ENCODE measurements at places on chromosomes 1 and 21.

DNA sequence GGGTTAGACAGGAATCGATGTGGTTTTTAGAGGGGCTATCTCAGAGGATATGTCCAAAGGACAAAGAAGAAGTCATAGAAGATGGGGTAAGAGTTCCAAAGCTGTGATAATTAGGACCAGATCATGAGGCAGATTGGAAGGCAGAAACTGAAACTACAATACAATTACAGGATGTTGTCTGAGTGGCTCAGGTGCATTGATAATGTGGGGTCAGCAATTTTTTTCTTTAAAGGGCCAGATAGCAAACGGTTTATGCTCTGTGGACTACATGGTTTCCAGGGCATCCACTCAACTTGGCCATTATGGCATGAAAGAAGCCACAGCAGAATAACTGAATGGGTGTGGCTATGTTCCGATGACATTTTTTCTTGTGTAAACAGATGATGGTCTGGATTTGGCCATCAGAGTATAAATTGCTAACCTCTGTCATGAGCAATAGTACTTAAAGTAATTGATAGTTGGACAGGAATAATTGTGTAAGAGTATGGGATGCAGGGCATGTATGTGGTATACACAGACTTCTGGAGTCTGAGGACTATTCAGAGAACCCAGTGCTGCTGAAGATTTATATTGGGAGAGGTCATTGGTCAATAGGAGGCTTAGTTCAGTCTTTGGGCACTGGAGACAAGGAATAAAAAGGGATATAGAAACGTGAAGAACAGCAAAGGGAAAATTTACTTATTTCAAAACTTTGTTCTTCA lies 198.4 kb upstream of the ADGRL4 start:
- DNase-seq, result no peak

DNA sequence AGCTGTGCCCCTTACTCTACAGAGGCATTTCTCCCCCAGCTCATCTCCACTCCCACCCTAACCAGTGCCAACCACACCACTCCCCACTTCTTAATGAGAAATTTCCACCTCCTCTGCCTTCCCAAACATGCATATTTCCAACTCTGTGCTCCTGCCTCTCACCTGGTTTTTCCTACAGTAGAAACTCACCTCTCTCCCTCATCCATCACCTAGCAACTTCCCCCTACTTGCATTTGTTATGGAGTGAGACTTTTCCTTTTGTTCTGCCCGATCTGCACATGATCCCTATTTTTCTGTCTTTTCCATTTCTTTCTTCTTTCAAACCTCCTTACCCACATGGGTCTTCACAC lies 11.9 kb downstream of the RGS8 start:
- DNase-seq, result no peak

DNA sequence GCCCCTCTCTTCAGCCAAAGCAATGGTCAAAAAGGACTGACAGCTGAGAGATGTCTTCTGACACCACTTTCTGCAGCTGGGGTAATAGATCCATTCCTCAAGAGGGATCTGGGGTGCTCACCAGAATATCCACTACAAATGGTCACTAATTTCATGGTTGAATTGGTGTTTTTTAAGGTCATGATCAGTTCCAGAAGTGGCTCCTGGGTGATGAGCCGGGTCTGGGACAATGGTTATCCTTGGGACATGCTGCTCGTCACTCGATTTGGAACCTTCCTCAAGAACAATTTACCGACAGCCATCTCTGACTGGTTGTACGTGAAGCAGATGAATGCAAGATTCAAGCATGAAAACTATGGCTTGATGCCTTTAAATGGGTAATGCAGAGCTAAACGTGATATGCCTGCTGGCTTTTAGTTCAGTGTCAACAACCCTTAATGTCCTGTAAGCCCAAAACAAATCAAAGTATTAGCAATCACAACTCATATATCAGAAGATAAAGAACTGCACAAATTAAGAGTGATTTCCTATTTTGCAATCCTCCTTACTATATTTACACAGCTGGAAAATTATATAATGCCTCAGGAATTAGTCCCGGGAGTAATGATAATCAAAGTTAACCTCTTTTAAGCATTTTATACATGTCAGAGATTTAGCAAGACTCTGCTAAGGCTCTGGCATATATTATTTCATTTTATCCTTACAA lies 20.1 kb downstream of the FMO3 start:
- DNase-seq, result no peak

- no peak for DNase-seq
These were observed 125.3 kb upstream of the CYYR1 start for GRCh38 chr21:26698416-26698815.

DNA sequence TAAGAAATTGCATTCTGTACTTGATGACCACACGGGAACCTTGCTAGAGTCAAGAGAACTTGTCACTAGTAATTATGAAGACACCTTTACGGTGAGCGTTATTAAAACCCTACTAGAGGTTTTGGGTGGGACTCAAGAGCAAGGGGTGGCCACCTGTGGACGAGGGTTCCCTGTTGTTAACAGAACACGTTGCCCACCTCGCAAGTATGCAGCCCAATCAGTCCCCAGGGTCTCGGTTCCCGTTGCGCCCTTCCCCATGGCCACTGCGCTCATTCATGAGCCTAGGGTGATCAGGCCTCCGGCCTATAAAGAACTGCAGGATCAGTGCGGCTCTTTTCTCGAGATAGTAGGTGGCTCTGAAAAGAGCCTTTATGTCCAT lies 30.2 kb upstream of the RNF187 start:
- DNase-seq, result peak; percentile 19

- peak; percentile 80 for DNase-seq
These were observed 636 bp downstream of the VAMP4 start for GRCh38 chr1:171740987-171741871.

DNA sequence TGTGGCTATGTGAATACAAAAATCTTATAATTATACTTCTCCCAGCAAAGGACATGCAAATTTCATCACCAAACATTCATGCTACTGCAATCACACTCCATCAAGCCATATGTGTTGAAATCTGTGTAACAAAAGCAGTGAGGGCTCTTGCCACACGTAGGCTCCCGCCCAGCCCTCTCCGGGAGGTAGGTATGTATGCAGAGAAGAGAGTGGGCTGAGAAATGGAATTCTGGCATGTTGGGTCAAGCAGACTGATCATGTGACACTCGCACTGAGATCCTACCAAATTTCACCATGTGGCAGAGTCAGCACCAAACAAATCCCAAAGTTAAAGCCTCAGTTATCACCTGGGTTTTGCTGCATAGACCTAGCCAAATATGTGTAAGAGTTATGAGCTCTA lies 49.7 kb downstream of the APP start:
- no peak for DNase-seq

DNA sequence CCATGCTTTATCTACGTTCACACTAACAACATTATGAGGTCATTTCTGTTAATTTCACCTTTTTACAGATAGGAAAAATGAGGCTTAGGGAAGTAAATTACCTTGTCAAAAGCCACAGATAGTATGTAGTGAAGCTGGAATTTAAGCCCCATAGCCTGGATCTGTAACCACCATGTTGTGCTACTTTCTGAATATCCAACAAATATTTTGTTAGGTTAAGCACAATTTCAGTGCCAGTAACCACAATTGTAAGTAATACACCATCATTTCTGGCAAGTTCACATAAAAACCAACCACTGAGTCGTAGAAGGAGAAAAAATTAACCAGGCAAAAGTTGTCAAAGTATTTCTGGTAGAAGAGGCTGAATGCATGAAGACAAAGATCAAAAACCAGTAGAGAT lies 593.1 kb upstream of the CAMK1G start:
- no peak for DNase-seq

- no peak for DNase-seq
These were observed 969 bp downstream of the CYP4A11 start for GRCh38 chr1:46940307-46940706.

DNA sequence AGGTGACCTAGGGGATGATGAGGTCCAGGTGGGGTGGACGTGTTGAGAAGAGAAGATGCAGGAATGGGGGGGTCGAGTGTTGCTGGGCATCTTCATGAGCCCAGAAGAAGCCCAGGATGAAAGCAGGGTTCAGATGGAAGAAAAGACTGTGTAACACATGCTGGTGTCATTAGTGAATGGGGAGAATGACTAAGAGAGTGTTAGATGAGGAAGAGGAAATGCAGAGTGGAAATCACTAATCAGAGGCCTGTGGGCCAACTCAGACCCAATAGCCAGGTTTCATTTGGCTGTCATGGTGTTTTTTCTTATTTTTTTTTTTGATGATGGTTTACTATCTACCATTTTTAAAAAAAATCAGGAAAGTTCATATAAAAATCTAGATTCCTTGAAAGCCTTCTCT lies 180.8 kb upstream of the CAMK1G start:
- no peak for DNase-seq

- DNase-seq, result no peak
These were observed 21.5 kb upstream of the OPRD1 start for GRCh38 chr1:28790377-28791035.

DNA sequence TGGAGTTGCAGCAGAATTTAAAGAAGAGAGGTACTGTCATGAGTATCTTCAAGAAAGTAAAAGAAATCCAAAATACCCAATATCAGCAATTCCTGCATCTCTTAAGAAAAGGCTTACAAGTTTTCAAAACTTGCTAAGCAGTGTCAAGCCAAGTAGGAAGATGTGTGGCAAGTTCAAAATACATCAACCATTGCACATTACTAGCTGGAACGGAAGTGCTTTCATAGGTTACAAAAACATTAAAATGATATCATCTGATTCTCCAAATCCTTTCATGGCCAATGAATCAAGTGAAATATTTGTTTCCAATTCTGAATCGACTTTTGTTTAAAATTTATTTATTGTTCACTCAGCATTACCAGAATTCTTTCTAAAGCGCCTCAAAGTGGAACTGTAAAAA lies 5.7 kb upstream of the ABCA4 start:
- no peak for DNase-seq

GRCh38 chr1:156711011-156711817 lies 5.8 kb upstream of the CRABP2 start:
- no peak for DNase-seq

DNA sequence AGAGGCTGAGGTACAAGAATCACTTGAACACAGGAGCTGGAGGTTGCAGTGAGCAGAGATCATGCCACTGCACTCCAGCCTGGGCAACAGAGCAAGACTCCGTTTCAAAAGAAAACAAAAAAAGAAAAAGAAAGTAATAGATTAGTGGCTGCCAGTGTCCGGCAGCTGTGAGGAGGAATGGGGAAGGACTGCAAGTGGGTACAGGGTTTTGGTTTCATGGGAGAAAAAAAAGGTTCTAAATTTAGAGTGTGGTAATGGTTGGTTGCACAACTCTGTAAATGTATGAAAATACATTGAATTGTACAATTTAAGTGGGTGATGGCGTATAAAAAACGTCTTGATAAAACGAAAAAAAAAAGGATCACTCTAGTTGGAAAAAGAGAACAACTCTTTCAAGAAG lies 6.7 kb downstream of the TAF1A start:
- DNase-seq, result no peak

- DNase-seq, result peak; percentile 61
These were observed 26.0 kb downstream of the SERBP1 start for GRCh38 chr1:67404212-67404620.

GRCh38 chr21:45574081-45574501 lies 31.9 kb upstream of the SLC19A1 start:
- no peak for DNase-seq

DNA sequence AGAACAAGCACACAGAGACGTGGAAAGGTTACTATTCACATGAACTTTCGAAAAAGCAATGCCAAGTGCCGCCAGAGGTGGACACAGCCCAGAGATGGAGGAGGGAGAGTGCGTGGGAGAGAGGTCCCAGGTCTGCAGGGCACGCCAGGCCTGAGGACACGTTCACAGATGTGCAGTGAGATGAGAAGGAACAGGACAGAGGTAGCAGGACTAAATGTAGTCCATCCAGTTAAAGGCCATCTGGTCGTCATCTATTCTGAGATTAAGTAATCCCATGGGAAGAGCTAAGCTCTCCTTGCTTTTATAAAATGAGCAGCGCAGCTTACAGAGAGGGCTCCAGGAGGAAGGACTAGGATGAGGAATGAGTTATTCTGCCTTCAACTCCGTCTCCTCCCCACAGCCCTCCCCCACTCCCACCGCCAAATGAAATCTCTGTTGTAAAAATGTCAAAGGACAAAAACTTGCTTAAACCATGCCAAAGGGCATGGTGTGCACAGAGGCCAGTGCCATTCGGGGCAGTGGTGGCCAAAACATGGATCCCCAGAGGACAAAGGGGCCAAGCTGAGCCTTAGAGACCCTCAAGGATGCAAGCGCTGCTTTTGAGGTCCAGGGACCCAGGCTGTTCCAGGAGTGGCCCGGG lies 85.4 kb upstream of the SLC25A33 start:
- no peak for DNase-seq

GRCh38 chr1:98325646-98326440 lies 335.7 kb upstream of the SNX7 start:
- peak; percentile 35 for DNase-seq

DNA sequence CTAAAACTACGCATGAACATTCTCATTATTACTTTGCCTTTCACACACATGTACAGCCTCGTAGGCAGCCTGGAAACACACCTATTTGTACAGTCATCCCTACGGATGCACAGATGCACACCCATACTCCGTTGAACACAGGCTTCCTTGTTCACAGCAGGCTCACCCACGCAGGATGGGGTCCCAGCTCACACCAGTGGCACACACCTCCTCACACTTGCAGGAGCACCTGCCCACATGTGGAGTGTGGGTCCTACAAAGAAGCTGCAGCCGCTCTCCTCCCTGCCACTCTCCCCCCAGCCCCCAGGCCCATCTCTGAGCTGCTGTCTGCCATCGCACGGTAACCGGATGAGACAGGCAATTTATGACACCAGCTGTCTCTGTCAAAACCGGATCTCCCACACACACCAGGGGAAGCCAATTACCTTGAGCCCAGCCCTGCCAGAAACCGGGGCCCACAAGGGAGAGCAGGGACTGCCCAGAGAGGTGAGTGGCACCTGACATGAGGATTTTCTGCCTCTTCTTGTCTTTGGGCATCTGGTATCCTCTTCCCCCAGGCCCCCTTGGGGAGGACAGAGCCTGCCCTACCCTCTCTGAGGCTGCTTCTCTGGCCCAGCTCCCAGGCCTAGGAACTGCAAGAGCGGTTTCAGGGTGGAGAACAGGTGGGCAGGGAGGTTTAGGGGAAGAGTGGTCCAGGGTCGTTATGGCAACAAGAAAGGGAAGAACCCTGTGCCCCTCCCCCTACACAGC lies 175.4 kb downstream of the IGSF21 start:
- DNase-seq, result no peak

GRCh38 chr1:200960236-200960947 lies 63.1 kb downstream of the KIF21B start:
- no peak for DNase-seq

DNA sequence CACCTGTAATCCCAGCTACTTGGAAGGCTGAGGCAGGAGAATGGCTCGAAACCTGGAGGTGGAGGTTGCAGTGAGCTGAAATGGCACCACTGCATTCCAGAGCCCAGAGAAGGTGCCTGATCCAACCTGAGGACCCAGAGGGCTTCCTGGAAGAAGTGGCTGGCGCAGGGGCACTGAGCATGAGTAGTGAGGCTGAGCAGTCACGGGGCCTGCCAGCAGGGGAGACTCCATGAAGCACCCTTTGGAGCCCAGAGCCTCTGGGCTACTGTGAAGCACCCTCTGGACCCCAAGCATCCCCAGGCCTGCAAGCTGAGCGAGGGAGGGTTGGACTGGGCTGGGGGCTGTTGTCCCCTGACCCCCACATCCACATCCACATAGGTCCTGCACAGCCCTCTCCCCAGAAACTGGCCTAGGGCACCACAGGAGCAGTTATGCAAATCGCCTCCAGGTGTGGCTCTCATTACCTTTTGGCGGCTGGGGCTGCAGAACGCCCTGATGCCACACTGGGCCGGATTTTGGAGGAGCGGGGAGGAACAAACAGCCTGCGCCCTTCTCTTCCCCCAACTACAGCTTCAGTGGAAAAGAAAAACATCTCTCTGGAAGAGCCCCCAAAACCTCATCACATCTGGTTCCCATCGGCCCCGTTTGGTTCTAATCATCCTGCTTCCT lies 78.2 kb upstream of the TARDBP start:
- no peak for DNase-seq

GRCh38 chr1:209080170-209080781 lies 503.2 kb upstream of the CAMK1G start:
- DNase-seq, result no peak
